Stimulated activated CD8-positive, alpha-beta memory T cell treated with anti-CD3 and anti-CD28 coated beads, Interleukin-4, amount 100 ng/mL, for 1 hour (primary cell): ENCODE measurements at places on chromosomes 3 and 15.

DNA sequence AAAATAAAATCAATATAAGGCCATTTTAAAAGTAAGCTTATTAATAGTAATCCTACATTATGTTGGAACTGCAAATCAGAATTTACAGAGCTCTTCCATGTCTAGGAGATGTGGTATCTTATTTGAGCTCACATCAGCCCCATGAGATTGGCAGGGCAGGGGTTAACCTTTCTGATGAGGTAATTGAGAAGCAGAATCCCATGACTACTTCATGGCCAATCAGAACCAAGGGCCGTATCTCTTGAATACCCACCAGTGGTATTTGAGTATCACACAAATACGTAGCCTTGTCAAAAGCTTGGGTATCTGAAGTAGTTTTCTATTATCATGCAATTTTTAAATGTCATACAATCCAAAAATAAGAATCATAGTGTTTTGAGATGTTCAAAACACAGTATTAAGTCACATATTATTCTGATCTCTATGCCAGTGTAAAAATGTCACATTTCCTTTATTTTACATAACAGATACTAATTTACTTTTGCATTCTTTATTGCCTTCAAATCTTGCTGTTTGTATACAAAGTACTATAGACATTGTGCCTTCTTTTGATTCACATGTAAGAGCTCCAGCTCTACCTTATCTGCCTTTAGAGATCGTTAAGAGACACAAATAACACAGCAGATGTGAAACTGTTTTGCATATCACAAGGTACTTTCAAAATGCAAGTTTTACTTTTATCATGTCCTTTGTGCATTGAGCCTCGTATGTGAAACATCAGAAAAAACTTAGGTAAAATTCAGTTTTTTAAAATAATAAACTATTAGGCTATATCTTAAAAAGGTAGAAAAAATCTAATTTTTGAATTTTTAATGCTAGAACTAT, 251.7 kb upstream of the GOLGA6L4 start:
- DNase-seq, result no peak

GRCh38 chr3:49387721-49388120, 24.1 kb downstream of the RHOA start:
- DNase-seq, result no peak

GRCh38 chr15:66132251-66132816, 121.2 kb downstream of the MEGF11 start:
- DNase-seq, result no peak

DNA sequence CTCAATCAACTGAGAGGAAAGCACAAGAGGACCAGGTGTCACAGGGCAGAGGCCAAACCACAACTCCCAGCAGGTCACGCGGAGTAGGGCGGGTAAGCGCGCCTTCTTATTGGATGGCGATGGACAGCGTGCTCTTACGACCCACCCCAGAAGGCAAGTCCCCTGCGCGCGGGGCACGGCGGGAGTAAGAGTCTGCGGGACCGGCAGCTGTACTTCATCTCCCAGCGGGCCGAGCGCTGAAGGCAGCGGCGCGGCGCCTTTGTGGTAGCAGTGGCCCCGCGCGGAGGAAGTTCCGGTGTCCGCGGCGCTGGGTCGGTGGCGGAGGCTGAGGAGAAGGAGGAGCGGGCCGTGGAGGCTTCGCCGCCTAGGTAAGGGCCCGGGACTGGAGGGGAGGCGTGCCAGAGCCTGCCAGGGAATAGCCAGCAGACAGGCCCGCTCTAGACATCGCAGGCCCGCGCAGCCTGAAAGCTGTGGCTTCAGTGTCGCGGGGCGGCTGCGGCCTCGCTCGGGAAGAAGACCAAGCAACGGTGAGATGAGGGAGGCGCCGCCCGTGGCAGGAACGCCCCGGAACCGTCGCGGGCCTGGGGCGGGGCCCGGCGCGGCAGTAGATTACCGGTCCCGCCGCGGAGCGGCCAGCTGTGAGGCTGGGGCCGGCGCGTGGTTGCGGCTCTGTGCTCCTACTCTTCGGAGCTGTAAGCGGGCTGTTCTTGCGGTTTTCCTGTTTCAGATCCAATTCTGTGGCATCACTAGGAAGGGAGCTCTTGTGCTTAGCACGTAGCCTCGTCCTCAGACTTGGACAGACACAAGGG, at the start of gene RBM6:
Gene RBM6 (plus strand): TSS at position 293 of the 809 bp plus-strand sequence. CDS start 22,492 bp downstream, outside the sequence.
- DNase-seq, result peak; percentile 86

GRCh38 chr15:50146632-50147031, 27.6 kb upstream of the ATP8B4 start:
- no peak for DNase-seq

GRCh38 chr15:39934397-39935071, 619 bp downstream of the EIF2AK4 start:
- no peak for DNase-seq

DNA sequence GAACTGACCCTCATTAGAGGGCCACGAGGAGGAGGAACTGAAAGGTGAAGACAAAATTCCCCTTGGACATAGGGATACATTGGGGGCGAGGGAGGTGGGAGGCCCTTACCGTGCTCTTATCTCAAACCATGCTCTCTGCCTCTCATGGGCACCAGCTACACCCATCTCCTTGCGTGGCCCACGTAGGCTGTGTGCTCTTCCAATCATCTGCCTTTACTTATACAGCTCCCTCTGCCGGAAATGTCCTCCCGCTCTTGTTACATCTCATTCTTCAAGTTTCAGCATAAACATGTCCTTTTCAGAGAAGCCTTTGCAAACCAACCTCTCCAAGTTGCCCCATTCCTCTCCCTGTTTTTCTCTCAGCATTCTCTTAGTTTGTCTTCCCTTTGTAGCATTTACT, 307.8 kb upstream of the PROK2 start:
- no peak for DNase-seq

DNA sequence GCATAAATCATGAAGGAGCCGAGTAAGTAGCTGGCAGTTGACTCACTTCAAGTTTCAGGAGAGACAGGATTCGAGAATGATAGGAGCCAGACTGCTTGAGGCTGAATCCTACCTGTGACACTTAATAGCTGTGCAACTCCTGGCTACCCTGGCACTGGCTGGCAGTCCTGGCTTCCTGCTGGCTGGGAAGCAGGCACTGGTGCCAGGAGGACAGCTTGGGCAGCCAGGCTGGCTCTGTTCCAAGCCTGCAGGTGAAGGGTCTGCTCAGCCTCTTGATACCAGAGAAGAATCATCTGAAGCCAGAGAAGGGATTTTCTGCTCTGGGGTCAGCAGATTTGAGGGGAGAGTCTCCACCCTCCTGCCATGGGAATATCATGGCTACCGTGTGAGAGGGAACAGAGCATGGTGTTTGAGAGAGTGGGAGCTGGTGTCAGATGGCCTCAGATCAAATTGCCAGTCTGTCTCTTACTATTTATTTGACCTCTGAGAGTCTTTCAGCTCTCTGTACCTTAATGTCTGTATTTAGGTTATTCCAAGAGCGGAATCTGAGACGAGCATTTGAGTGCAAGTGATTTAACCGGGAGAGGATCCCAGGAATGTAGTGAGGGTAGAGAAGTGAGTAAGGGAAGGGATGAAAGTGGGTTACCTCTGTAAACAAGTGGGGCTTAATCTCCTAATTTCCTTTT, 4.4 kb upstream of the XIRP1 start:
- DNase-seq, result no peak

DNA sequence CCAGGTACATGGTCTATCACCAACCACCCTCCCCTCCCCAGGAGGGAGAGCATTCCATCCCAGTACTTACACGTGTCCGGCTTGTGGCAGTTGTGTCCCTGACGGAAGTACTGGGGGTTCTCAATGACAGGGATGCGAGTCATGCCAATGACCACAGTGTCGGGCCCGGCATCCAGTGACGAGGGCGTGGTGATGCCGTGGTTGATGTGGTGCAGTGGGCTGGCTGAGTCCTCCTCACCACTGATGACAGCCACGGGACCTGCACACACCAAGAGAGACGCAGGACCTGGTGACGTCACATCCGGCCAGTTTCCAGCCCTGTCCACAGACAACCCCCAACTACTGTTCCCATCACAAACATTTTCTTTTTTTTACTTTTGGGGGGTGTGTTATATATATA, 223.8 kb downstream of the NTRK3 start:
- no peak for DNase-seq

- no peak for DNase-seq
Measured at GRCh38 chr3:71859123-71859519, 74.2 kb upstream of the PROK2 start.

- no peak for DNase-seq
Measured at GRCh38 chr15:65076486-65077290, at the start of gene KBTBD13. Gene KBTBD13, plus strand, starts transcription at chr15:65076746. Its CDS starts 70 bp downstream, at chr15:65076816.

- no peak for DNase-seq
Measured at GRCh38 chr3:150372722-150373121, 35.4 kb upstream of the TSC22D2 start.

GRCh38 chr3:177283983-177284382, 86.7 kb upstream of the TBL1XR1 start:
- no peak for DNase-seq

- no peak for DNase-seq
Measured at GRCh38 chr3:113758389-113759024, 11.7 kb downstream of the ATP6V1A start.

- DNase-seq, result no peak
Measured at GRCh38 chr3:46716461-46717441, 918 bp downstream of the PRSS50 start.

GRCh38 chr3:99714146-99714545, 75.8 kb downstream of the COL8A1 start:
- no peak for DNase-seq

DNA sequence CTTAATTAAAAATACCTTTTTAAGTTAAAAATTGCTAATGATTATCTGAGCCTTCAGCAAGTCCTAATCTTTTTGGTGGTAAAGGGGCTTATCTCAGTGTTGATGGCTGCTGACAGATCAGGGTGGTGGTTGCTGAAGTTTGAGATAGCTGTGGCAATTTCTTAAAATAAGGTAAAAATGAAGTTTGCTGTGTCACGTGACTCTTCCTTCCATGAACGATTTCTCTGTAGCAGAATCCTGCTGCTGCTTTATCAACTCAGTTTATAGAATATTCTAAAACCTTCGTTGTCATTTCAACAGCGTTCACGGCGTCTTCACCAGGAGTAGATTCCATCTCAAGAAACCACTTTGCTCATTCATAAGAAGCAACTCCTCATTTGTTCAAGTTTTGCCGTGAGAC, 110.1 kb downstream of the SUCNR1 start:
- DNase-seq, result no peak

GRCh38 chr15:64515196-64515595, 54.8 kb downstream of the ZNF609 start:
- no peak for DNase-seq

- DNase-seq, result no peak
Measured at GRCh38 chr3:142213298-142213697, 12.1 kb downstream of the GK5 start.

GRCh38 chr15:101732772-101733171, 8.5 kb upstream of the TARS3 start:
- DNase-seq, result no peak

GRCh38 chr3:43857361-43858293, 166.9 kb downstream of the ABHD5 start:
- no peak for DNase-seq

DNA sequence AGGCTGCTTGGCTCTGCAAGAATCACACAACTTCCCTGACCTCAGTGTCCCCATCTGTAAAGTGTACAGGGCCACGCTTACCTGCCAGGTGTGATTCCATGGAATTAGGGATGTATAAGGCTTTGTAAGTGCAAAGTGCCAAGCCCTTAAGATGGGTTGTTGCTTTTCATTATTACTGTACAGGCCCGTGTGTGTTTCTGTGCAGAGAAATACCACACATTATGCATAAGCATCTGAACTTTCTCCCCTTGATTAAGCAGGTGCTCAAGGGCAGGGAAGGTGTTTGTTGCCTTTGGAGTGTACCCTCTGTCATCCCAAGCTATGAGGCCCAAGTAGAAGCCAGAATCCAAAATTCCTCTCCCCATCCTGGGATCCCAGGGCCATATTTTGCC, 13.6 kb upstream of the HRH1 start:
- DNase-seq, result no peak

GRCh38 chr15:57421110-57421509, 44.8 kb downstream of the CGNL1 start:
- no peak for DNase-seq

- no peak for DNase-seq
Measured at GRCh38 chr15:59339252-59339672, 33.4 kb downstream of the MYO1E start.

GRCh38 chr3:31053299-31053698, 158.8 kb upstream of the GADL1 start:
- DNase-seq, result no peak

DNA sequence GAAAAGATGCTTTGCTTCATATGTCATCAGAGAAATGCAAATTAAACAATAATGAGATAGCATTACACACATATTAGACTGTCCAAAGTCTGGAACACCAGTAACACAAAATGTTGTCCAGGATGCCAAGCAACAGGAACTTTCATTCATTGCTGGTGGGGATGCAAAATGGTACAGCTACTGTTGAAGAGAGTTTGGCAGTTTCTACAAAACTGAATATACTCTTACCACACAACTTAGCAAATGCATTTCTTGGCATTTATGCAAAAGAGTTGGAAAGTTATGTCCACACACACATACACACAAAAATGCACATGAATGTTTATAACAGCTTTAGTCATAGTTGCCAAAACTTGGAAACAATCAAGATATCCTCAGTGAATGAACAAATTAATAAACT, 195.2 kb upstream of the MME start:
- no peak for DNase-seq

- DNase-seq, result no peak
Measured at GRCh38 chr3:162217647-162218046, 721.0 kb downstream of the OTOL1 start.

DNA sequence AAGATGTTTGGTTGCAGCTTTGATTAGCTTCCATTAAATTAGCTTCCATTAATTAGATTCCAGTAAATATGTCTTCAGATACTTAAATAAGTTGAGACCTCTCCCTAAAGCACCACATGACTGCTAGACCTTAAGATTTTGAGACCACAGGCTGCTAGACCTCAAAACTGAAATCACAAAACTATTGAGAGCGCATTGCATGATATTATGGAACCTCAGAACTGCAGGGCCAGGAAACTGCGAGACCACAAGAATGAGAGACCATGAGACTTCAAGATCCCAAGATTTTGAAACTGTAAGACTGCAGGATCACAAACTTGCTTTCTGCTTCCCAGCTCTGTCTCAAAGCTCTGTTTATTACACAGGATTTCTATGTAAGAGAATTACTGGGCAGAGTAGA, 87.4 kb downstream of the TRIM42 start:
- DNase-seq, result no peak

DNA sequence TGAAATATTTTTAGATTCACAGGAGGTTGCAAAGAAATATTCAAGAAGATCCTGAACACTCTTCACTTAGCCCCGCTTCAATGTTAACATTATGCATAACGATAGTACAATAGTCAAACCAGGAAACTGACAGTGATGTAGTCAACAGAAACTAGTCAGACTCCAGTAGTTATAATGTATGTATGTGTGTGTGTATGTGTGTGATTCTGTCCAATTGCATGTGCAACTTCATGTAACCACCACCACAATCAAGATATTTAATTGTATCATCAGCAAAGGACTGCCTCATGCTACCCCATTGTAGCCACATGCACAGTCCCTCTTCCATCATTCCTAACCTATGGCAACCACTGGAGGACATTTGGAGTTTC, 77.9 kb downstream of the APBA2 start:
- DNase-seq, result no peak

GRCh38 chr15:44038755-44039191, 156.3 kb downstream of the FRMD5 start:
- no peak for DNase-seq
